ENCODE measurements at places on chromosomes 1 and 21. TPM values are rescaled to one million over a fixed set of nuclear protein-coding genes. Genes with fewer than 3 reads are reported as not detected.

GRCh38 chr1:223832637-223832943 is 13.2 kb downstream of the TP53BP2 start:
- peak; percentile 36 for DNase-seq

- no peak for DNase-seq
Observed at GRCh38 chr1:95370691-95371562, 136.9 kb downstream of the RWDD3 start.

GRCh38 chr1:247647864-247648263 is 31.7 kb downstream of the OR13G1 start:
- no peak for DNase-seq

DNA sequence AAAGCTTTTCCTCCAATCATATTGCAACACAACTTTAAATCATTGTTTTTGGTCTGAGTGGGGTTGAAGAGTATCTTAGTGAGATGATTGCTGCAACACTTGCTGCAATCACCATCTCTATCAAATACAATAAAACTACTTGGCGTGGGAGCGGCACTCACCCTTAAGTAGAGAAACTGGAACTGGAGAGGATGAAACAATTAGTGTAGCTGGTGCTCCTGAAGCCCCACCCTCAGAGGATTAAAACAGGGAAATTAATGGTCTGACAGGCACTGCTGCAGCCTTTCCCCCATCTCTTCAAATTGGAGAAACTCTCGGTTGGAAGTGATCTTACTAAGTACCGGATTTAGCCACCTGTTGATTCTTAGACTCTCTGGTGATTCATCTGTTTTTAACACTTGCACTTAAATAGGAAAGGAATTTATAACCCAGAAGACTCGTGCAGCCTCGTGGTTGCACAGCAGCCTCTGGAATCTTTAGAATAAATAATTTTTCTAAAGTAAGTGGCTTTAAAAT is 80.5 kb upstream of the KIF26B start:
- no peak for DNase-seq

DNA sequence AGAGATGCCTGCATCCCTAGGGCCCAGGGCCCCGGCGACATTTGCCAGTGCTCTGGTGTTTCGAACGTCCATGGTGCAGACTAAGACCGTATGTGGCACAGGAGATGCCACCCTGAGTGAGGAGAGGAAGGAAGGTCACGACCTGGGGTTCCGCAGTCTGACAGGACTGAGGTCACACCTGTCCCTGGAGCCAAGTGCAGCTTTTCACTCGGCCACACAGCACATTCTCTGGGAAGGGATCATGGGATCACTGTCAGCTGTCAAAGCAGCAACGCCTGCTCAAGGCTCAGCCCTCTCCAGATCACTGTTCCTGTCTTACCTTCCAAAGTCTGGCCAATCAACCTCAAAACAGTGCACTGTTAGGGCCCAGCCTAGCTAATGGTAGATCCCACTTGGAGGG is 243.6 kb downstream of the SIPA1L2 start:
- DNase-seq = no peak

DNA sequence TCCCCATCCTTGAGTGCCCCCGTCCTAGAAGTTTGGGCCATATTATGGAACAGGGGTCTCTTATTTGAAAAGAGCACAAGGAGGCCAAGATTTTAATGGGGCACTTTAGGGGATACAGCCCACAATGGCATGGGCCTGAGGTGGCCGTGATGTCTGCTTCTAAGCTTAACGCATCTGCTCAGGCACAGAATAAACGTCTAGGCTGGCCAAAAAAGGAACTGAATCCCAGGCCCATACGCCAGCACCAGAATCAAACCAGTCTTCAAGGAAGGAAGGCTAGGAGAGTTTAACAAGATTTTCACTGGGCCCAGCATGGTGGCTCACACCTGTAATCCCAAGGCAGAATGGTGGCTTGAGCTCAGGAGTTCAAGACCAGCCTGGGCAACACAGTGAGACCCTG is 9.2 kb upstream of the SARS1 start:
- DNase-seq = no peak

DNA sequence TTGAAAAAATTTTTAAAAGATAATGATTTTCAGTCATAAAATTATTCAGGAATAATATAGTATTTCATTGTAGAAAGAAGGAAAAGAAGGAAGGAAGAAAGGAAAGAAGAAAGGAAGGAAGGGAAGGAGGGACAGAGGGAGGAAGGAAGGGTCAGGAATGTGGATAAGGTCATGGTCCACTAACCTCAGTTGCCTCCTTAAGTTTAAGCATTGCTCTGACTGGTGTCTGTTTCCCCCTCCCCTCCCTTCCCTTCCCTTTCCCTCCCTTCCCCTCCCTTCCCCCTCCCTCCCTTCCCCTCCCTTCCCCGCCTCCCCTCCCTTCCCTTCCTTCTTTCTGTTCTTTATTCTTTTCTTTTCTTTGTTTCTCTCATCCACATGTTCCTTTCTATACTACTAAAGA is 95.7 kb downstream of the PLPPR5 start:
- DNase-seq = no peak

GRCh38 chr1:170146720-170147263 is 1.0 kb downstream of the NTMT2 start:
- DNase-seq = no peak

GRCh38 chr1:98323388-98323787 is 338.1 kb upstream of the SNX7 start:
- no peak for DNase-seq

DNA sequence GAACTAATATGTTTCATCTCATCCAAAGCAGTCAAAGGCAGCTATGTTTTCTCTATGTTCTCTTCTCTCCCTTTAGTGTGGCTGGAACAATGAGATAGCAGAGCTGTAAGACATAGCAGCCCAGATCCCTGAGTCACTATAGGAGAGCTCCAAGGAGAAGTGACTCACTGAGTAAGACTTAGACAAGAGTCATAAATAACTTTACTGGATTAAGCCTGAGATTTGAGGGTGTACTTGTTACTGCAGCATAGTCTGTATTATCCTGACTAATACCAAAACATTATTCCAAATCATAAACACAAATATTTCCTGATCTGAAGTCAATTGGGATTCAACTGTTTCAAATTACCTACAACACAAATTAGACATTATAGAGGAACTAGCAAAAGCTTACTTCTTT is 3.9 kb downstream of the KRTAP19-8 start:
- no peak for DNase-seq

GRCh38 chr1:29368936-29369932 is 132.9 kb downstream of the PTPRU start:
- no peak for DNase-seq

DNA sequence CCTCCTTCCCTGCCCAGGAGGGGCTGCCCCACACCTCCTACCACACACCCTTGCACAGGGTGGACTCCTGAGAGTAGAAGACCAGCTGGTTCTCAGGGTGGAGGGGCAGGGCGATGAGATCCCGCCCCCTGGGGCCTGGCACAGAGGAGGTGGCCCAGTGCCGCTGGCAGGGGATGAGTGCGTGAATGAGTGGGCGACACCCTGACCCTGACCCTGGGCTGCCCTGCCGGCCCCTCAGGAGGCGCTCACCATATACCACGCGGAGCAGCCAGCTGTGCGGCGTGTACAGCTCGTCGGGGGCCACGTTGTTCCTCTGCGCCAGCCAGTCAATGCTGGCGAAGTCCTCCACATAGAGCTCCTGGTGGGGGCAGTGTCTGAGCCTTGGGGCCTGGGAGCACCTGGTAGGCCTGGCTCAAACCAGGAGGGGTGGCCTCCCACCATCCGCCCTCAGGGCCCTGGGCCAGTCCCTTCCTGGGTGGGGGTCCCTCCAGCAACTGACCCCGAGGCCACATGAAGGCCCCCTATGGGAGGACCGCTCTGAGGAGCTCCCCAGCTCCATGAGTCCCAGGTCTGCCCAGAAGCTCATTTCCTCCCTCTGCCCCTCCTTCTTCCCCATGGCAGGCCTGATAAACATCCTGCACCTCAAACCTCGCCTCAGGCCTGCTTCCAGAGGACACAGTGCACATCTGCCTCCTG is 13.0 kb downstream of the LSS start:
- peak; percentile 13 for DNase-seq

GRCh38 chr21:34881421-34881820 is 167.7 kb downstream of the RUNX1 start:
- DNase-seq = no peak

GRCh38 chr1:69128204-69128603 is 439.5 kb upstream of the LRRC7 start:
- no peak for DNase-seq

GRCh38 chr1:87093286-87093685 is 178.9 kb downstream of the HS2ST1 start:
- no peak for DNase-seq

DNA sequence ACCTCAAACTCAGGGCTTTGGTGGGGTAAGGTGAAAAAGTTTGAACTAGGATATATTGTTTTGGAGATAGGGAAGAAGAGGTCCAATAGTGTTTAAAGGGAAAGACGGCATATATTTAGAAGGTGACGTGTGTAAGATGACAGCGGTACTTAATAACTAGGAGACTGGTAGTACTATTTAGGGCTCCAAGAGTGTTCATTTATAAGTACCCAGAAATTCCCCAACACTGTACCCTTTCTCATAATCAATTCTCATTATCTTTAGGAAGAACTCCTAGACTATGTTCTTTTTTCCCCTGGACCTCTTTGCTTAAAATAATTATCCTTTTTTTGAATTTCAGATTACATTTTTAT is 1.5 kb downstream of the LYPLAL1 start:
- no peak for DNase-seq

- no peak for DNase-seq
Observed at GRCh38 chr1:34140011-34140676, 24.9 kb downstream of the CSMD2 start.

GRCh38 chr1:211009944-211010343 is 124.0 kb downstream of the KCNH1 start:
- DNase-seq = no peak

DNA sequence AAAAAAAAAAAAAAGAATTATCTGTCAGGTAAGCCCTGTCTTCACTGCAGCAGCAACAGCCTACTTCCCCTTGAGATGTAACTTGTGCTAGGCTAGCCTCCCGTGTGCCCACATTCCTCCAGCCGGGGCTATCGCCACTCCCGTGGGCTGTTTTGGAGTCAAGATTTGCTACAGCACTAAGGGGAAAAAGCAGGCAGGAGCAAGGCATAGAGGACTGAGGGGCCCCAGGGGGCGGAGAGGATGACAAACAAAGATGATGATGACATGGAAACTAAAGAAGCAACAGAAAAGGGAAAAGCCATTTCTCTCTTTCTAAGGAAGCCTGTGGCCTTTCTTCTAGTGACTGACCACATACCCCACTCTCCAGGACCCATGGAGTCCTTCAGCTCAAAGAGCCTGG is 1.9 kb downstream of the TNFAIP8L2 start:
- DNase-seq = no peak

Gene ATXN7L2
- 2.0 TPM for polyA plus RNA-seq

Gene FCER1A
- polyA plus RNA-seq = not detected

Gene NPPB
- polyA plus RNA-seq = 7,924 TPM

Gene HYI
- 8.1 TPM for polyA plus RNA-seq

Gene NBPF8
- polyA plus RNA-seq = 2.3 TPM

Gene ID3
- polyA plus RNA-seq = 153 TPM
